ENCODE measurements at places on chromosomes 13 and 19.

DNA sequence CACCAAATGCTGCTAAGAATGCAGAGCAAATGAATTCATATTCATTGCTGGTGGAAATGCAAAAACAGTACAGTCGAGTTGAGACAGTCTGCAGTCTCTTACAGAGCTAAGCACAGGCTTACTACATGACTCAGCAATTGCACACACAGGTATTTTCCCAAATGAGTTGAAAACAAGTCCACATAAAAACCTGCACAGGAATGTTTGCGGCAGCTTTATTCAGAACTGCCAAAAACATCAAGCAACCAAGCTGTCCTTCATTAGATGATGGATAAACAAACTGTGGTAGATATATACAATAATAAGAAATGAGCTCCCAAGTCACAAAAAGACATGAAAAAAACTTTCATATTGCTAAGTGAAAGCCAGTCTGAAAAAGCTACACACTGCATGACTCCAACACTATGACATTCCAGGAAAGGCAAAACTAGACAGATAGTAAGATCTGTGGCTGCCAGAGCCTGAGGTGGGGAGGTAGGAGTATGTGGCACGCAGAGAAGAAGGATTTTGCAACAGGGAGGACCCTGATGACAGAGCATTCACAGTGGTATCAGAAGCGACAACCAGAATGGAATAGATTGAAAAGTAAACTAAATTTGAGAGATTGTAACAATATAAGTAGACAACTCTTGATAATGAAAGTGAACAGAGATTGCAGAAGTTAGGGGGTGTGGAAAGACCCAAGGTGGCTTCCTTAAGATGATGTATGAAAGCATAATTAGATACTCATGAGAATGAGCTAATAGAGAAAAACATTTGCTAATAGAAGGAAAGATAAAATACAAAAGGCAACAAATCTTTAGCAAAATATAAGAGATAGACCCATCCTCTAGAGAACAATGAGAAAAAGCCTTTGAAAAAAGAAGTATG is 52.7 kb downstream of the TSC22D1 start:
- DNase-seq, result peak; percentile 33

DNA sequence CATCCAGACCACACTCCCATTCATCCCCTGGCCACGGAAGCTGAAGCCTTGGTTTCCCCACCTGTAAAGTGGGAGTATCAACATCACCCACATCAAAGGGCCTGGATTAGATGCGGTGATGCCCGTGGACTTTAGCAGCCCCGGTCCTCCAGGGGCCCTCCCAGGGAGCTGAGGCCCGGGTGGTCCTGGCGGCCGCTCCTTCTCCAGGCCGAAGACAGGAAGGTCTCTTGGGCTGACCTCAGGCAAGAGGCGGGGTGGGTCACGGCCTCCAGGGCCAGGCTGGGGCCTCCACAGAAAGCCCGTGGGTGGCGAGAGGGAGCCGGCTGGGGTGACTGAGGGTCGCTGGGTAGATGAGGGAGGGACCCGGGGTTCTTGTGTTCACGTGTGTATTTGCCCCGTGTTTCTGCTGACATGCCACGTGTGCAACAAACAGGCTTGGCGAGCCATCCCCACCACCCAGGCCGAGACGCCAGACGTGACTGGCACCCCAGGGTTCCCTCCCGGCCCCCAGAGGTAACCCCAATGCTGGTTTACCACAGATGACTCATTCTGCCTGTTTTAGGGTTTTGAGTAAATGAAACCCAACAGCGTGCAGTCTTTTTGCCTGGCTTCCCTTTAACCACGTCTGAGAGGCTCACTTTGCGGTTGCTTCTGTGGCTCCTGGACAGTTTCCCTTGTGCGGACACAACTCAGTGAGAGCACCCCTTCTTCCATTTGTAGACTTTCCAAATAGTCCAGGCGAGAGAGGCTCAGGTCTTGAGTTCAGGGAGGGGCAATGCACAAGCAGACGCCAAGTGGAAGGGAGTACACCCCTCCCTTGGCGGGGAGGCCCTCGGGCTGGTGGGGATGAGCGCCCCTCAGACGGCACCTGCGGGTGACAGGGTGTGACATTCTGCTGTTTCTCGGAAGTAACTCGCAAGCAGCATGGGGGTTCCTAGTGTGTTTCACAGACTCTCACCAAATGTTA is 42.9 kb downstream of the C13orf46 start:
- no peak for DNase-seq

DNA sequence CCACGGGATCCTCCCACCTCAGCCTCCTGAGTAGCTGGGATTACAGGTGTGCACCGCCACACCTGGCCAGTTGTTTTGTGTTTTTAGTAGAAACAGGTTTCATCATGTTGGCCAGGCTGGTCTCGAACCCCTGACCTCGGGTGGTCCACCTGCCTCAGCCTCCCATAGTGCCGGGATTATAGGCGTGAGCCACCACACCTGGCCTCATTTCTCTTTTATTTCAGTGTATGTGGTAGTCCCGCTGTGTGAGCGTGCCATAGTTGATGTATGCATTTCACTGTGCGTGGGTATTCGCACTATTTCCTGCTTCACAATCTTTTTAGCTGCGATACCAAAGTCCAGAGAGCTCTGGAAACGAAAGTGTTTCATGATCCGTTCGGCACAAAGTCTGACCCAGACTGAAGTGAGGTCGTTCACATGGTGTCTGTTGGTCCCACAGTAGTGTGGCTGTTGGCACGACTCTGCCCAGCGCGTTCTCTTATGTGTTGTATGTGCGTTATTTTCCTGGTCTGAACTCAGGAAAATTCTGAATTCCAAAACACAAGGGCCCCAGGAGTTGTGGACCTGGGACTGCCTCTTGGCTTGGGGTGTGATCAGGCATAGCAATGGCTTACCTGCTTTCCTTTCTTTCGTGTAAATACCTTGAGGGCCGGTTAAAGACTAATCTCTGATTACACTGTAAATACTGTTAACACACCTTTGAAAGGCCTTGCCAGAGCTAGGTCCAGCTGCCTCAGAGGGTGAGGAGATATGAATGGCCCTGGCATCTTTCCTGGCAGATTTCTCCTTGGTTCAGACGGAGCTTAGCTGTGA is 8.6 kb downstream of the EPN1 start:
- no peak for DNase-seq

- no peak for DNase-seq
Measured at GRCh38 chr19:51586103-51586728, 15.1 kb downstream of the ZNF175 start.

Data from AG04449 (cell line).